ENCODE measurements at places on chromosomes 4 and X. TPM values are rescaled to one million over a fixed set of nuclear protein-coding genes. Genes with fewer than 3 reads are reported as not detected.

CCDC120 gene
- 0.83 TPM for total RNA-seq

BRS3 gene
- not detected for total RNA-seq

L1CAM gene
- 1.2 TPM for total RNA-seq

PRR32 gene
- not detected for total RNA-seq

FOXP3 gene
- not detected for total RNA-seq

EVC2 gene
- total RNA-seq, result 12.7 TPM

CXXC4 gene
- total RNA-seq, result not detected

RGN gene
- total RNA-seq, result 5.2 TPM

SHOX gene
- total RNA-seq, result not detected

SSX3 gene
- total RNA-seq, result not detected

ATXN3L gene
- not detected for total RNA-seq

P2RY4 gene
- total RNA-seq, result 0.44 TPM

TMSB15B gene
- total RNA-seq, result 9.9 TPM

PDK3 gene
- 7.9 TPM for total RNA-seq

SPARCL1 gene
- total RNA-seq, result 1.2 TPM

BCORL1 gene
- 4.2 TPM for total RNA-seq

EFHC2 gene
- total RNA-seq, result 0.29 TPM

FOXR2 gene
- total RNA-seq, result not detected

SOWAHB gene
- 0.17 TPM for total RNA-seq

PRR27 gene
- total RNA-seq, result not detected

All from smooth muscle cell of trachea (primary cell).